EL (cell line): ENCODE measurements at places on chromosomes 5 and 9.

GRCh38 chr9:124769549-124770358 lies 1.4 kb downstream of the NR6A1 start:
- peak; percentile 41 for DNase-seq

DNA sequence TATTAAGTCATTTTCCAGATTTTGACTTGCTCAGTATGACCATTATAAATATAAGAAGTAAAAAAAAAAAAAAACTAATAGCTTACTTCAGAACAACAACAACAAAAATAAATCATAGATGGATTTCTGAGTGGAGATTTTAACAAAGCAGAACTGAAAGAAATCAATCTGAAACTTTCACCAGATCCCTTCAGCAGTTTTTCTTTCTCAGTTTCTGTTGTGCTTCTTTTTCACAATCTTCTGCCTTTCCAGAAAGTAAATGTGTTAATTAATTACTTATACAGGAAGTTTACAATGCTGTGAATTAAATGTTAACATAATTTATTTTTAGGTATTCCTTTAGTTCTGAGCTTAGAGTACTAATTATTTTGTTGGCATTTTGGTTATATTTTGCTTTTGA lies 73.5 kb downstream of the CHSY3 start:
- DNase-seq: no peak

- DNase-seq: no peak
These were observed 10.4 kb upstream of the SPINK4 start for GRCh38 chr9:33229359-33230114.

- no peak for DNase-seq
These were observed 967 bp downstream of the ANKRD31 start for GRCh38 chr5:75235711-75236110.

DNA sequence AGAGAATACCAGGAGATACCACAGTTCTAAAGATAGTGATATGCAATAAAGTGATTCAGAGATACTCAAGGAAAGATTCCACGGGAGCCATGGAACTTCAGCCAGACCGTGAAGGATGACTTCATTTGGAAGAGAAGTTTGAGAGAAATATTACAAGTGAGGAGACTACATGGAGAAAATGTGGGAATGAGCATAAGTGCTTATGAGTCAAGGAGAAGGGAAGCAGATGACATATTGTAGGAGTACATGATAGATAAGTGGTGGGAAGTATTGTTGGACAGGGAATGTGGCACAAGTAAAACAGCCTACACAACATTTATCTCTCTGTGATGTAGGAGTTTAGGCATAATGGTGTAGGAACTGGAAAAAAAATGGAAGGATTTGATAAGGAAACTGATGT lies 122.1 kb upstream of the FBXL17 start:
- DNase-seq: no peak

DNA sequence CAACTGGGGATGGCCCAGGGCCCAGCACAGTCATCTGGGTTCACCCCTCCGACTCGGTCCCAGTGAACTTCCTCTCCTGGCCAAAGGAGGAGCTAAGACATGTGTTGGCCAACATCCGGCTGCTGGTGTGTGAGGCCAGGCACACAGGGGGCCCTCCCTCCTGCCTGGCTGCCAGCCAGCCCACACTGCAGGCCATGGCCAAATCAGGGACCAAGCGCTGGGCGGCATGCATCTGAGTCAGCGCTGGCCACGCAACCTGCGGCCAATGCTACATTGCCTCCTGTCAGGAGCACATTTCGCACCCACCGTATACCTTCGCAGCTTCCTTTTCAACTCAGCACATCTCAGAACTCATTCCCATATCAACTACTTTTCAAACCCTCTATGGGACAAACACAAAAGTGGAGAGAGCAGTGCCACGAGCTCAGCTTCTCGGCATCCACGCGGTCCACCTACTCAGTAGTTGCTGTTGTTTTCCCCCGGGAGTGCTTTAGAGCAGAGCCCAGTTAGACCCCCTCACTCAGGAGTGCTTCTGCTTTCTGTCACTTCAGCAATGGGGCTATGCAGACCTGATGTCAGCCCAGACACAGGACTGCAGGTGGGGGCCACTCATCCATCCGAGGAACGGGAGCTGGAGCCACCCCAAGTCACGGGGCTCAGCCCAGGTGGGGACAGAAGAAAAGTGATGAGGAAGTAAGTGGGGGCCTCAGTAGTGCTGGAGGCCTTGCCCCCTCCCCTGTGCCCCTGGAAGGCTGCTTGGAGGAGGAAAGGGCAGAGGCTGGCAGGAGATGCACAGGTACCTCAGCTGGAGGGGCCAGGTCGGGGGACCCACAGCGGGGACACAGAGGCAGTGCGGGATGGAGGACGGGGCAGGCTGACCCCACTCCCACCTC lies 13.9 kb downstream of the NINJ1 start:
- peak; percentile 97 for DNase-seq

DNA sequence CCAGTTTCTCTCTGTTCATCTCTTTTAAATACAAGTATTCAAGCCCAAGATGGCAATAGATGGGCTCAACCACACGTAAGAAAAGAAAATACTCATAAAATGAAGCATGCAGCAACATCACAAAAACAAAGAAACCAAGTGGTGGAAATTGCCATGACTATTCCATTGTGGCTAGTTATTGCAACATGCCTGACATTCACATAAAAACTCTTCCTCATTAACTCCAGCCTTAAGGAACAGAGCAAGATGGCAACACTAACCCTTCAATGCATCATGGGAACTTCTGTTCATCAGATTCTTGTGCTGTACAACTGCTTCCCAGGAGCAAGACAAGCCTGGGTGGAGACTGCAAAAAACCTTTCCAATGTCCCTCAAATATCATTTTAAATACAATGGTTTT lies 1.4 kb upstream of the GLIS3 start:
- DNase-seq: peak; percentile 77

GRCh38 chr5:65151614-65152013 lies 330.1 kb downstream of the ADAMTS6 start:
- DNase-seq: no peak

DNA sequence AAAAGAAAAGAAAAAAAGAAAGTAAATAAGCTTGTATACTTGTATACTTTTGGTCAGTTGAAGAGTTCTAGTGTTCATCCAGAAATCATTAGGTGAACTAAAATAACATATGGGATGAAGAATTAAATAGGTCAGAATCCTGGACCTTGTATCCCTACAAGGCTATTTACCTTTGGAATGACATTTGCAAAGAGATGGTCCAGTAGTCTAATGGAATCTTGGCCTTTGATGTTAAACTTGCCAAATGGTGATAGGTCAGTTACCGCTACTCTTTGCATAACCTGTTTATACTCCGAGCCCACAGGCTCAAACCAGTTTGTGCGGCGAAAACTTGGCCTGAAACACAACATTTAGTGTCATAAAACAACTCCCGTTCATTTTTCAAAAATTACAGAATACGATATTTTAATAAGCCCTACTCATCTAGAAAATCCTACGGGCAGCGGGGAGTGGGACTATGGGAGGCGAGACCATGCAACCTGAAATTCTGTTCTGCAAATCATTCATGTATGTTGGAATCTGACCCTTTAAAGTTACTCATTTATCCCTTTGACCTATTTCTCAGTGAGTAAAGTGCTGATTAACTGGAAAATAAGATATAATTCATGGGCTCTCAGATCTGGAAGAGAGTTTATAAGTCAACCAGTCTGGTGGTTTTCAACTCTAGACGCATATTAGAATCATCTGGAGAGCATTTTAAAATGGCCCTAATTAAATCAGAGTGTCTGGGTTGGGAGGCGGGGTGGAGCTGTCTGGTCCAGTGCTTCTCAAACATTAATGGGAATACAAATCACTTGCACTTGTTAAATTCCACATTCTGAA lies 38.6 kb downstream of the DMGDH start:
- DNase-seq: no peak

GRCh38 chr5:148620696-148621095 lies 33.6 kb downstream of the HTR4 start:
- DNase-seq: no peak

GRCh38 chr5:99926463-99926862 lies 608.7 kb upstream of the FAM174A start:
- DNase-seq: no peak

DNA sequence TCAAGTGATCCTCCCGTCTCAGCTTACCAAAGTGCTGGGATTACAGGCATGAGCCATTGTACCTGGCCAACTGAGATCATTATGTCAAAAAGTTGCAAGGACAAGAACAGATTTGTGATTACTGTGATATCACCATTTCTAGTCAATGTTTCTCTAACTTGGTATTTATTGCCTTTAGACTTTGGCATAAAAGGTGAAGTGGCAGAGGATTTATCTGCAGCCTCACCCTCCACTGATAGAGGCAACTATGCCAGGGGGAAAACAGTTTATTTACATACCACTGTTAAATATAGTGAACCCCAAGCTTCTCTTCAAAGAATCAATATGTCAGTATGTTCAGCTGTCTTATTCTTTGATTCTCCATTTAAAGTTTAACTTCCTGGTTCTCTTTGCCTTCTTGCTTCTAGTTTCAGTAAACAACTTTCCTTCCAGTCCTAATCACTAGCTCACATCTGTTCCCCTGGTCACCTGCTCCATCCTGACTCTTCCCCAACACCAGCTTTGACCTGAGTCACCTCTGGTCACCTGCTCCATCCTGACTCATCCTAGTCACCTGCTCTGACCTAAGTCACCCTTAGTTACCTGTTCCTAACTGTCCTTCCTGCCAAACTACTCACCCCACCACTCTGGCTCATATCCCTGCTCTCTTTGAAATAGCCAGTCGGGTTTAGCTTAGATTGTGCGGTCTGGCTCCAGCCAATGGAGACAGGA lies 29.9 kb downstream of the SEMA6A start:
- DNase-seq: no peak

DNA sequence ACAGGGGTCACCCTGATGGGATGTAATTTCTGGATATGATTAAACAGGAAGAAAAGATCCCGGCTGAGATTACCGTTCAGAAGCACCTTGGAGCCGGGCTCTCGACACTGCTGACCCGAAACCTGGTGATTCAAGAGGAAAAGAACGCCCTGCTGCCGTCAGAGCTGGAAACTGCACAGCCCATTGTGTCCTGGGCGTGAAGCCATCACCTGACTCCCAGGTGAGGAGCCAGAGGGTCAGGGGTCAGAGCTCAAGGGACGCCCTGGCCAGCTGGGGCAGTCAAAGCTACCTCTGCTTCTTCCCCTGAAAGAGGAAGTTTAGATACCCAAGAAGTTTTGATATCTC lies 17.8 kb upstream of the SLC12A7 start:
- no peak for DNase-seq

DNA sequence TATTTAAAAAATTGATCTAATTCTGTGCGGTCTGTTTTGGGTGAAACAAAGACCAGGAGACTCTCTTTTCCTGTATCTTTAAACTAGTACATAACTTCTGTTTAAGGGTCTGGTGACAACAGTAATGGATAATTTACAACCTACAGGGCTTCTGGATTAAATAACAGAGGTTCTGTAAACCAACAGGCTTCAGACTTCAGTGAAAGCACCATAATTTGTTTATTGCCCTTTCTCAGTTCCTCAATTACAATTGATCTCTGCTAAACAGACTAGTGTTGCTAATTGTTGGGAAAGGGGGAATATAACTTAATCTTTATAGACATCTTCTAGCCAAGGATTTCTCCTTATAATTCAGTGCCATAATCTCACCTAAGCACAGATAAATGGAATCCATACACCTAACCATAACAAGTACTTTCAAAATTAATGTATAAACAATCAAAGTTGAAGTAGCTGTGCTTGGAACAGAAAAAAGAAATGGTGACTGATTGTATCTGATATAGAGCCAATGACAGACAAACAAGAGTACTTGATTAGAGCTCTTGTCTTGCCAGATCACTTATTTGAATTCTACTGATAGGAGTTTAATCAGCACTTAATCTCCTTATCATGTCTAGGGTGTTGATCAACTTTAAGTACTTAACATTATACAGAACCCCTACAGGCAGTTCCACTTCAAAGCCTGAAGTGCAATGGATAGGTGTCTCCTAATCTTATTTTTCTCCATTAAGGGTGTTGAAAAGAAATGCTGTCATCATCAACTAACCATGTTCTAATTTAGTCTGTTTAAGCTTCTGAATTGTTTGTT lies 536.0 kb downstream of the NR2F1-AS1 start:
- no peak for DNase-seq

- DNase-seq: no peak
These were observed 76.3 kb downstream of the ZNF608 start for GRCh38 chr5:124669956-124670721.

DNA sequence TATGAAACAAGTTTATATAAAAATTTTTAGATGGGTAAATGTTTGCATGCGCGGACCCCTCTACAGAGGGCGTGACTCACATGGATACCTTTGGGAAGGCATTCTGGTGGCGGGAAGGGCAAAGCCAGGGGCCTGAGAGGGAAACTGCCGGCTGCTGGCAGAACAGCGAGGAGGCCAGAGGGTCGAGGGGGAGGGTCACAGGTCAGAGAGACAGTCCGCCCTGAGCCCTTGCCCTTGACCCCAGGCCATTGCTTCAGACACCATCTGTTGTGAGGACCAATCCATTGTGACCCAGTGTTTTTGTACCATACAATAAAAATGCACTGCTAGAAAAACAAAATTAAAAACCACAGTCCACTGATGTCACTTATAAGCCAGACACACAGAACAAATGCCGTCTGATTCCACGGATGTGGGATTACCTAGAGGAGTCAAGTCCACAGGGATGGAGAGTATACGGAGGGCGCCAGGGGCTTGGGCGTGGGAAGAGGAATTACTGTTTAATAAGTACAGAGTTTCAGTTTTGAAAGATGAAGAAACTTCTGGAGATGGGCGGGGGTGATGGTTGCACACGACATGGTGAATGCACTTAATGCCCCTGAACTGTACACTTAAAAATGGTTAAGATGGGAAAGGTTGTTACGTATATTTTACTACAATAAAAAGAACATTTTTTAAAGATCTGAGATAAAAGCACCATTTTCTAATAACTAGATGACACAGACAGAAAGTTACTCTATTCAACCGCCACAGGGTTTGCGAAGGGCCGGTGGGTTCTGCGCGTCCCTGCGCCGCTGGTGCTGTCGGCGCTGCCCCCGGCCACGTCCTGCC lies 12.0 kb downstream of the BTNL9 start:
- DNase-seq: no peak

- no peak for DNase-seq
These were observed 3.2 kb downstream of the LCN10 start for GRCh38 chr9:136739509-136739908.

DNA sequence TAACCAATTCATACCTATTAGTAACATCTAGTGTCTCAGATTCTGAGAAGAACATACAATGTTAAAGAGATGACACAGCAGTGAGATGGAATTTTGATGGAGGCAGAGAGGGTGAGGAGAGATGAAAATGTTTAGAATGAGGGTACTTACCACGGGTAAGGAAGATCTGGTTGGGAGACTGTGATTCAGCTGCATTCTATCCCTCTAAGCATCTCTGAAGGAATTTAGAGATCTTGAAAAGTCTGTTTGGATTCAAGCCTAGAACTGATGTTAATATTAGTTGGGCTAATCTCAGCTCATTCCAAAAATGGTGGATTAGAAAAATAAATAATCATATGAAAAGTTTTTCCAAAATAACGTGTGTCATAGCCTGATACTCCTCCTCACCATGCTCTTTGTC lies 191.5 kb upstream of the CLINT1 start:
- peak; percentile 53 for DNase-seq

DNA sequence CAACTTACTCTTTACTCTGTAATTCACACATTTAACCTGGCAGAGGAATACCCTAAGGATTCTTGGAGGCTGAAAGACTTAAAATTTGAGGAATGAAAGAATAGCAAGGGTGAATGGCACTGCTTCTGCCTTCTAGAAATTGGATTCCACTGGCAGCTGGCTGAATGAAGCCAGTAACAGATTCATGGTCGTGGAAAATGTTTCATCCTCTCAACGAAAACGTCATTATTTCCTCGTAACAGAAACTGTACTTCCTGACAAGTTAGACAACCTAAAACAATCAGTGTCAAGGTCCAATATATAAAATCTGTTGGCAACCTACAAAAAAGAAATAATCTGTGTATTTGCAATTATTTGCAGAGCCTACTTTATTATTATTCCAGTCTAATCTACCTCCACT lies 39.7 kb downstream of the BNC2 start:
- DNase-seq: no peak
